ENCODE measurements at places on chromosomes 7 and 10. TPM values are rescaled to one million over a fixed set of nuclear protein-coding genes. Genes with fewer than 3 reads are reported as not detected.

MYOZ1 gene
- not detected for total RNA-seq

DNA sequence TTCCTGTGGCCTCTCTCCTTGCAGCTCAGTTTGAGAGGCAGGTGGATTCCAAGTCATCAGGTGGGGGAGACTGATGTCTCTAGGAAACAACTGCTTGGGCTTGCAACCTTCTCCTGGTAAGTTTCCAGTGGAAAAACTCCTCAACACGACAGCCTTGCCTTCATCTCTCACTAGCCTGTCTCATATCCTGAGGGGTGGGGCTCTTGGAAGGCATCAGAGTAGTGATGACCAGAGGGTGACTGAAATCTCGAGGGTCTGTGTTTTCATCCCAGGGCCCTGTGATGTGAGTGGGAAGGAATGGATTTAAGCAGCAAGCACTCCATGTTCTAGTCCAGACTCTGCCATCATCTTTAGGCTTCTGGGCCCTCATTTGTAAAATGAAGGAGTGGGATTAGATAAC, 107.0 kb downstream of the NRP1 start:
- no peaks in the 10 kb centered on the region for H3K27me3 ChIP-seq
- H3K4me1 ChIP-seq, result no peaks in the 10 kb centered on the region
- no peak for DNase-seq
- H3K36me3 ChIP-seq, result no peaks in the 10 kb centered on the region
- H3K4me3 ChIP-seq, result no peak overlapping the region

DNA sequence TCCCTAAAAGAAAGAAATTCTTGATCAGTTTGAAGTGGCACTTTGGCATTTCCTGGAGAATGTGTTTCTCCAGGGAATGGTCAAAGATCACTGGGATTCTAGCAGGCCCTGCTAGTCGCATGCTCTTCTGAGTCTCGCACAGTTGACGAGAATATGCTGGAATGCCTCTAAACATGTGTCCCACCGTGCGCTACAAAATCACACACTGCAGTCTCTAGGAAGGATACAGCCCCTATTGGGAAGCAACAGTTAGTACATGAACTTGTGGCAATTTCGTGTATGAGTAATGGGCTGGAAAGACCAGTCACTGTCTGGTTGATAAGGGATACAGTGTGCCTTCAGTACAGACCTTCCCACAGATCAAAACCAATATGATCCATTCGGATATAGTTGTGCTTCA, 257.9 kb downstream of the PRPF18 start:
- H3K27me3 ChIP-seq, result peaks cover 2% of the 10 kb centered on the region
- H3K27ac ChIP-seq, result no peak overlapping the region
- no peak for DNase-seq
- H3K4me1 ChIP-seq, result no peaks in the 10 kb centered on the region
- H3K4me3 ChIP-seq, result no peak overlapping the region

SPOCK2 gene
- total RNA-seq, result 683 TPM

DNA sequence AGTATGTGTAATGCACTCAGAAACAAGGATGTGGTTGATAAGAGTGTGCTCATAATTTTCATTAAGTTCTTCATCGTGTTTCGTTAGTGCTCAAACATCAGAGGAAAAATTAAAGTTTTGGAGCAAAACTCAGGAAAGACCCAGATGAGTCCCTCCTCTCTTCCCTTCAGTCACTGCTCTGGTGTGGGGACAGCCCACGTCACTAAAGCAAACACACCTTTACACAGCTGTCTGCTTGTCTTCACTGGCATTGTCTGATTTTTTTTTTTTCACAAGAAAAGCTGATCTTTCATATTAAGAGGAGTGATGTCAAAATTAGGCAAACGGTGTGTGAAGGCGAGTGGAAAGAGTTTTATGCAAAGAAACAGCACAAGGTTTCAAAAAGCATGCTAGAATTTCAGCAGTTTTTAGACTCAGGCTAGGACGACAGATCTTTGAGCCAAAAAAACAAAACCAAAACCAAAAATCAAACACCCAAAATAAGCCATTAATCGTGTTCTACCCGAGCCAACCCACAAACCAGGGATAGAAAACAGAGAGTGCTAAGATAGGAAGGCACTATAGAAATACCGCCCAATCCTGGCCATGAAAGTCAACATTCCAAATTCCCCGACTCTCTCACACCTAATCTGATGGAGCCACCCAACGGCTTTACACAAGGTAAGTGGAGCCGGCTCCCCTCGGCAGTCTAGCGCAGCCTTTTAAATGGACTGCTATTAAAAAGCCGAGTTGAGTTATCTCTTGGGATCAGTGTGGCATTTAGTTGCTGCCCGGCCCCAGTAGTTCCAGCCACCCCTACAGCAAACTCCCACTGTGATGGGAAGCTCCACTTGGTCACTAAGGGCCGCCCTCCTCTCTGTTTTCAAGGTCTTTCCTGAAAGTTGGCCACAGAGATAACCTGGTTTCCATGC, 27.9 kb upstream of the GATA3 start:
- no peak overlapping the region for H3K27ac ChIP-seq
- H3K4me1 ChIP-seq, result peaks cover 4% of the 10 kb centered on the region
- peak overlapping the region; percentile 89 for H3K4me3 ChIP-seq
- H3K36me3 ChIP-seq, result no peaks in the 10 kb centered on the region

GRCh38 chr10:116159197-116159596, 113.8 kb downstream of the GFRA1 start:
- no peaks in the 10 kb centered on the region for H3K36me3 ChIP-seq
- no peak overlapping the region for H3K27ac ChIP-seq

DNA sequence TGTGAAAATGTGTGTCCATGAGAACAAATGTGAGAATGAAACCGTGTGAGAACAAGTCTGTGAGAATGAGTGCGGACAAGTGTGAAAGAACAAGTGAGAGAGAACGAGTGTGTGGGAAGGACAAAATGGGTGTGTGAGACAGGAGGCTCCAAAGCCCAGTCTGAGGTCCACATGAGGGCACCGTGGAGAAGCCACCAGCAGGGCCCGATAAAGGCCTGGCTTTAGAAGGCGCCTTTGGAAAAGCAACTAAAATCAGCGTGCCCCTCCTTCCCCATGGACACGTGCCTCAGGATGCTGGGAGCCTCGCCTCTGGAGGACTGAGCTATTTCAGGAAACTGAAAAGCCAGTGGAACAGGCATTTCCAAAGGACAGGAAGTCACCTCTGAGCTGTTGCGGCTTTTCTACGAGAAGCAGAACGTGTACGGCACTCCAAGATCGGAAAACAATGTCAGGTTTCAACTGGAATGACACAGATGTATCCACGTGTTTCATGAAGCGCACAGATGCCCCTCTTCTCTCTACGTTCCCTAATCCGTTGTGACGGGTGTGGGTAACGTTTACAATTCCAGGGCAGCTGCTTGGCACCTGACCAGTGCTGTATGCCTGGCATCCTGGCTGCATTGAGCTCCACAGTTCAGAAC, 46.4 kb downstream of the ESYT2 start:
- H3K27me3 ChIP-seq, result no peaks in the 10 kb centered on the region
- peaks cover 67% of the 10 kb centered on the region for H3K36me3 ChIP-seq
- H3K4me3 ChIP-seq, result no peak overlapping the region
- peak overlapping the region; percentile 16 for H3K27ac ChIP-seq
- DNase-seq, result no peak

DNA sequence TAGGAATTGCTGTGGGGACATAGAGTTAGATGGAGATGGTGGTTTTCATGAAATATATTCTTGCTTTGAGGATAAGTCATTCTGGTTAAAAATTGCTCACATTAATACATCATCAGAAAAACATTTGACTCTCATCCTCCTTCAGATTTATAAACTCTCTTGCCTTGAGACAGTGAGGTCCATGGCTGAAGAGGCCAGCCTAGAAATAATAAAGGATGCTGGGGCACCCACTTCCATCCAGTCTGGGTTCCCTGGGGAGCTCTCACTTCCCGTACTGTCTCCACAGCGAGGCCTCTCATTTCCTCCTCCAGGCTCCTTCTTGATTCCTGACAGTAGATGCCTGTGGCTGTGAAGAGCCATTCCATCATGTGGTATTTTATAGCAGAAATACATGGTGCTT, 73.3 kb upstream of the PRKG1 start:
- H3K27me3 ChIP-seq, result peaks cover 8% of the 10 kb centered on the region
- DNase-seq, result no peak
- H3K4me3 ChIP-seq, result no peak overlapping the region
- no peaks in the 10 kb centered on the region for H3K36me3 ChIP-seq

- no peak overlapping the region for H3K4me3 ChIP-seq
- H3K27ac ChIP-seq, result no peak overlapping the region
- H3K36me3 ChIP-seq, result no peaks in the 10 kb centered on the region
- H3K4me1 ChIP-seq, result no peaks in the 10 kb centered on the region
- DNase-seq, result no peak
Measured at GRCh38 chr7:158391141-158391540, 196.5 kb downstream of the PTPRN2 start.

C7orf57 gene
- total RNA-seq, result not detected

DNA sequence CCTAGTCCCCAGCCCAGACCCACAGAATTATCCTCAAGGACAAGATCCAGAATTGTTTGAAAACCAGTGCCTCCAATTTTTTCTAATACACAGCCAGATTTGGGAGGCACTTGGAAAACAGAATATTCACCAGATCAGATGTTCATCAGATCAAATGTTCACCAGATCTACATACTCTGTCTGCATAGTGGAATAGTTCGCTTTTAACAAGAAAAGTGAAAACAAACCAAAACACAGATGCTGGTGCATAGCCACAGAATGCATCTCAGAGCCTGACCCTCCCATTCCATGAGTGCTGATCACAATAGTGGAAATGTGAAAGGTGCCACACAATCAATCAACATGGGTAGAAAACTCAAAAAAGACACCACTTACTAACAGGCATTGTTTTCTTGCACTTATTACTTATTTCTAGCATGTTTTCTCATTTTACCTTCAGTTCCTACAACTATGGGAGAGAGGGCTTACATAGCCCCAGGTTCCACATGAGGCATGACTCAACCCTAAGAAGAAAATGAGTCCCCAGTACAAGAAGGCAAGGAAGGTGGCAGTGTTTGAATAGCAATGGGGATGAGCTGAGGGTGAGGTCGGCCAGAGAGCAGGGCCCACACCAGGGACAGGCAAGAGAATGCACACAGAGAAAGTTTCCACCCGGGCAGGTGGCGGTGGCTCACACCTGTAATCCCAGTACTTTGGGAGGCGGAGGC, 432.7 kb upstream of the NFE2L3 start:
- no peaks in the 10 kb centered on the region for H3K4me1 ChIP-seq
- no peak overlapping the region for H3K4me3 ChIP-seq
- no peak for DNase-seq
- H3K27ac ChIP-seq, result no peak overlapping the region

DNA sequence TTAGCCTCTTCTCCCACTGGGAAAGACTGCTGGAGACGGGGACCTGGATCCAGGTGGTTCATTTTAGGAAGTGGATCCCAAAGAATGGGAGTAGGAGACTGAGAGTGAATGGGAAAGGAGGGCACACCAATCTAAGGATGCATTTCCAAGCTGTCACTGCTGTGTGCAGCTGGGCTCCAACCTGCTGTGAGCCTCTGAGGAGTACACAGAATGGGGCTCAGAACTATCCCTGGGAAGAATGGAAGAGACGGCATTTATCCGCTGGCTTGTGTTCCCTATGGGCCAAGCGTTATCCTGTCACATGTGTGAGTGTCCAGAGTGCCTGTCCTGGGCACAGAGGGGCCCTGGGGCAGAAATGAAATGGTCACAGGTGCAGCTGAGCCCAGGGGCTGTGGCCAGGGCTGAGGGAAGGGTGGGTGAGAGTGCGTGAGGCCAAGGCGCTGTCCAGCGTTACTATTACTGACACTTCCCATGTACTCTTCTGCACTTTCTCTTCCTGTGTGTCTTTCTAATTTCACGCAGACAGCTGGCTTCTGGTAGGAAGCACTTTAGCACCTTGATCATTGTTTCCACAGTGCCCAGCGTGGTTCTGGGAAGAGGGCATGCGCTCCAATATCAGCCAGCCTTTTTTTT, 35.4 kb upstream of the PODXL start:
- H3K27me3 ChIP-seq, result no peaks in the 10 kb centered on the region
- H3K27ac ChIP-seq, result no peak overlapping the region
- DNase-seq, result no peak
- no peaks in the 10 kb centered on the region for H3K36me3 ChIP-seq
- H3K4me1 ChIP-seq, result no peaks in the 10 kb centered on the region

GRCh38 chr10:78830062-78830975, 238.4 kb upstream of the ZMIZ1 start:
- H3K4me3 ChIP-seq, result no peak overlapping the region
- H3K27me3 ChIP-seq, result peaks cover 3% of the 10 kb centered on the region
- H3K36me3 ChIP-seq, result no peaks in the 10 kb centered on the region
- H3K27ac ChIP-seq, result no peak overlapping the region

- no peaks in the 10 kb centered on the region for H3K36me3 ChIP-seq
- H3K4me1 ChIP-seq, result no peaks in the 10 kb centered on the region
- H3K27ac ChIP-seq, result no peak overlapping the region
- H3K4me3 ChIP-seq, result no peak overlapping the region
Measured at GRCh38 chr7:53431901-53432300, 396.5 kb downstream of the POM121L12 start.

DNA sequence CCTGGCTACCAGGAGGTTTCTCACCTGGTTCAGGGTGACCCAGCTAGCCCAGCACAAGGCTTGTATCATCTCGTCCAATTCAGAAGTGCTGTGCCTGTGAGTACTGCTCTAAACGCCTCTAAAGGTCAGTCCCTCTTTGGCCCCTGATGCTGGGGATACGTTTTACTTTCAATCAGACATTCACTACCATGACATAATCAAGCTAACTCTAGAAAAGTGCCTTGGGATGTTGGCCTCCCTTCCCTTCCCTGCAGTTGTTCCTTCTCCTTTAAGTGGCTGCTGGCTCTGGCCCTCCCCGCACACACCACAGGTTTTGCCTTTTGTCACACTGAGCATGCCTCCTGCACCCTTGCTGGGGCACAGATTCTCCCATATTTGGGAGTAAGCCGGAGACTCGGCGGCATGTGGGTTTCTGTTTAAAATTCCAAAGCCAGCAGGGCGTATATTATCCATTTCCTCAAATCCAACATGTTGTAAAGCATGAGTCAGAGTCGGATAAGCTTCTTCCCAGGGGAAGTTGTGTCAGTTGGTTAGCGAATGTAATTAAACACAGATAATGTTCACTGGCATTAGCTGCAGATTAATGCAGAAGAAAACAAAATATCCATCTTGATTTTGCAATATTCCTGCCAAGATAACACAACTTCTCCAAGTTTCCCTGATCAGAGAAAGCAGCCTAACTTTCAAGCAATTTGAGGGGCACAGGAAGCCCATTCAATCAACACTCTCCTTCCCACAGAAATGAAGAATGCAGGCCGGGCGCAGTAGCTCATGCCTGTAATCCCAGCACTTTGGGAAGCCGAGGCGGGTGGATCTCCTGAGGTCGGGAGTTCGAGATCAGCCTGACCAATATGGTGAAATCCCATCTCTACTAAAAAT, 31.8 kb upstream of the VCL start:
- no peak overlapping the region for H3K27ac ChIP-seq
- H3K27me3 ChIP-seq, result no peaks in the 10 kb centered on the region
- H3K4me1 ChIP-seq, result no peaks in the 10 kb centered on the region
- no peaks in the 10 kb centered on the region for H3K36me3 ChIP-seq
